ENCODE measurements at places on chromosomes 6 and 20.

DNA sequence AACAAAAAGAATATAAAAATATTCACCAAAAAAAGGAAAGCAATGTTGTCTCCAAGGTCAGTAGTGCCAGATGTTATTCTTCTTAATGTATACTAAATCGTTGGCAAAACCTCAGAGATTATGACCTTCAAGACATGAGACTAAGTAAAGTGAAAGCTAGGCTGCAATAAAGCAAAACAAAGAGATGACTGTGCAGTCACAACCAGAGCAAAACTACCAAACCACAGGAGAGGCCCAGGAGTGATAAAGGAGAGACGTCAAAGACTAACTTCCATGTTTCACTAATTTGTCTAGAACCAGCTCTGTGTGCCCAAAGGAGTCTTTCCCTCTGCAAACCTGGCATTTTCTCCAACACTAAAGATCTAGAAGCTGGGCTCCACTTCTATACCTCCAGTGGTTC, 155.9 kb upstream of the POU3F2 start:
- DNase-seq, result no peak

- no peak for DNase-seq
Measured at GRCh38 chr6:56688521-56688920, 45.8 kb upstream of the DST start.

- no peak for DNase-seq
Measured at GRCh38 chr6:46338131-46338530, 153.1 kb downstream of the RCAN2 start.

- DNase-seq, result no peak
Measured at GRCh38 chr6:16446273-16446672, 207.9 kb downstream of the GMPR start.

DNA sequence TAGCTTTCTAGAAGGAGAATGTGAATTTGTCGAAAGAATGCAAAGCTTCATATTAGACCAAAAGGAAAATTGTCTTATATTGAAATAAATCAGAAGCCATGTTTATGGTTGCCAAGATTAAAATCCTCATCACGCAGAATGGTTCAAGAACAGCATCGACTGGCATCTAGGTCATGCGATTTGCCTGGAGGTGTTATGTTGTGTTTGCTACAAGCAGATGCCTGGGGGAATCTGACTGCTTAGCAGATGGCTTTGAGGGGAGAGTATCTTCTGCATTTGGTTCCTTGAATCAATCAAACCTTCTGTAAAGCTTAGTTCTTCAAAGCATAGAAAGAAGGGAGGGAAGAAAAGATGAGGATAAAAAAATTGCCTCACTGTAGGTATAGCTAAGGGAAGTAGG, 585.8 kb downstream of the QKI start:
- DNase-seq, result no peak

GRCh38 chr6:9896806-9897205, 518.1 kb downstream of the TFAP2A start:
- DNase-seq, result no peak

DNA sequence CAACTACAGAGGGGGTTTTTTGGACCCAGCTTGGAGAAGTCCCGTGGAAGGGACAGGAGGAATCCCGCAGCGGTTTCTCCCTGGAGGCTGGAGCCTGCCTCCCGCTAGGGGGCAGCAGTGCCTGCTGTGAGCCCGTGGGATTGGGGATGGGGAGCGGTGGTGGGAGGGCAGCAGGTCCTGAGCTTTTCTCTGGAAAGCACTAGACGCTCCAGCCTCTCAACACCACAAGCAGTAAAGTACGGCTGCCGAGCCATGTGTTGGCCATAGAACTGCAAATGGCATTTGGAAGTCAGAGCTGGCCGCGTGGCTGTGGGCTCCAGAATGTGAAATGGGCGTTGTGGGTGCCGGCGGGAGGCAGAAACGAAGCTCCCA, 47.8 kb downstream of the GMPR start:
- no peak for DNase-seq

GRCh38 chr6:51045548-51045947, 226.9 kb downstream of the TFAP2B start:
- no peak for DNase-seq

DNA sequence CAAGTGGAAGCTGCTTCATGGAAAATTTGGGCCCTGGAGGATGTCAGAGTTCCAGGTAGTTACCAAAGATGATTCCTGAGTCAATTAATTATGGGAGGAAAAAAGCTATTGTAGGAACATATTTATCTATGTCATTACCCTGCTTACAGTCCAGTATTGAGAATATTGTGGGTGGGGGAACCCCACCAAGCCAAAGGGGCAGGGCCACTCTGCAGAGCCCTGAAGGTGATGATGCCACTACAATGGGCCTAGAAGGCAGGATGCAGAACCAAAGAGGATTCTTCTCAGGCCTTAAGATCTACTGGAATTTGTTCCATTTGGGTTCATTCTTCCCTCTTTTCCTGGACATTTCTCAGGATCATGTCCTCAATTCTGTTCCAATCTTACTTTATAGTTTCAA, 375.2 kb upstream of the MARCKS start:
- no peak for DNase-seq

DNA sequence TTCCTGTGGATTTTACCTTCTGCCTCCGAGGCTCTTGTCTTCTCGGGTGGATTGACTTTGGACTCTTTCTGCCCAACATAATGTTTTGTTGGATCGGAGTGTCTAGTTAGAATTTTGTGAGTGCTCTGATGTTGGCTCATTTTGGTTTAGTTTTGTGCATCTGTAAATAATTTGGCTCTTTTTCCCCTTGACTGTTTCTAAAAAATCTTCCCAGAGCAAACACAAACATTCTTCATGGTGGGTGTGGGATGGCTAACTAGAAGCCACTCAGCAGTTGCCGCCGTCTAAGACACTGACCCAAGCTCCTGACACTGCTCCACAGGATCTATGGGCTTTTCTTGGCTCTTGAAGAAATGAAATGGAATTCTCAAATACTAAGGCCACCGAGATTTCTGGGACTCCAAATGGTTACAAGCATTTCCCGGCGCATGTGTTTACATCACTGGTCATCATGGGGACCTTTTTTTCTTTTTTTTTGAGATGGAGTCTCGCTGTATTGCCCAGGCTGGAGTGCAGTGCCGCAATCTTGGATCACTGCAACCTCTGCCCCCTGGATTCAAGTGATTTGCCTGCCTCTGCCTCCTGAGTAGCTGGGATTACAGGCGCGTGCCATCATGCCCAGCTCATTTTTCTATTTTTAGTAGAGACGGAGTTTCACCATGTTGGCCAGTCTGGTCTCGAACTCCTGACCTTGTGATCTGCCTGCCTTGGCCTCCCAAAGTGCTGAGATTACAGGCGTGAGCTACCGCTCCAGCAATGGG, 92.0 kb upstream of the FRMD1 start:
- no peak for DNase-seq

All from inflammatory macrophage treated with lipopolysaccharide for 1 hour (primary cell).